Lung microvascular endothelial cell (primary cell): ENCODE measurements at places on chromosomes 13 and 19. TPM values are rescaled to one million over a fixed set of nuclear protein-coding genes. Genes with fewer than 3 reads are reported as not detected.
A peak's percentile ranks its signal among the peaks of the same experiment; 100 is the strongest.

DNA sequence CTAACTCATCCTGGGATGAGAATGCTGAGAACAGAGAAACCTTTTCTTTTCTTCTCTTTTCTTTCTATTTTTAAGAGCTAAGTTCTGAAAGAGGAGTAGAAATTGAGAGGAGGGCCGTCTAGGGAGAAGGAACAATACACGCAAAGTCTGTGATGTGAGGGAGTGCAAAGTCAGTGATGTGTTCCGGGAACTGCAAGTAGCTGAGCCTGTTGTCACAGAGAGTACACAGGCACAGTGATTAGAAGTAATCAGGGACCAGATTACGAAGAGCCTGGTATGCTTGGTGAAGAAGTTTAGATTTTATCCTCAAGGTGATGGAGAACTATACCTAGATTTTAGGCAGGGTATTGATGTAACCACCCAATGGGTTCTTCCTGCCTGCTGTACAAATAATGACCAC lies 32.0 kb upstream of the CXCL17 start:
- DNase-seq = no peak

GRCh38 chr19:47434088-47434487 lies 14.8 kb upstream of the MEIS3 start:
- no peak for DNase-seq

DNA sequence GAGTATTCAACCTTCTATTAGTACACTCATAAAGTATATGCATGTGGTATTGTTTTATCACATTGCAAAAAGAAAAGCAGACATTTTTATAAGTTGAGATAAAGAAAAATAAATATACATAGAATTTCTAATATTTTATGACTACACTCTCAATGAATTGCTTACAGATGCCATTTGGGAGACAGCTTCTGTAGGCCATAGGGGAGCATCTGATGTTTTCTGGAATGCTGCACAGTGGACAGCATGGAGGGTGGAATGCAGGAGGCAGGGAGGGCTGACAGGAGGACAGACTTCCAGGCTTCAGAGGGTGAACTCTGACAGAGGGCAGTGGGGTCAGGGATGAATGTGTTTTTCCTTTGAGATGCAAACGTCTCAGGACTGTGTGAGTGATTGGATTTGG lies 45.8 kb downstream of the MIPEP start:
- DNase-seq = no peak

DNA sequence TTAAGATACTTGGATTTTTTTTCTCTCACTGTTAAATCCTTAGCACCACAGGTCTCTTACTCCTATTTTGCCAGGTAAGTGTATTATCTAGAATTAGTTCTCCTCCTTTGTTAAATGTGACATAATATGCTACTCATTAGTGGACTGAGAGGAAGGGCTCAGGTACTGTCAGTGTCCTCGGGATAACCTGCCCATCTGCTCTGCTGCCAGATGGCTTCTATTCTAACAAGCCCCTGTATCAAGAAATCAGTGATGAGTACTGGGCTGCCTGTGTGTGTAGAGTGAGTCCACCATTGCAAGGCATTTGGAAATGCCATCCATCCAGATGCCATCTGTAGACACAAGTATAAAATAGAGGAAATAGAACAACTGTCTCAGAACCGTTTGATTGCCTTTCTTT lies 209.6 kb downstream of the ATP8A2 start:
- no peak for DNase-seq

DNA sequence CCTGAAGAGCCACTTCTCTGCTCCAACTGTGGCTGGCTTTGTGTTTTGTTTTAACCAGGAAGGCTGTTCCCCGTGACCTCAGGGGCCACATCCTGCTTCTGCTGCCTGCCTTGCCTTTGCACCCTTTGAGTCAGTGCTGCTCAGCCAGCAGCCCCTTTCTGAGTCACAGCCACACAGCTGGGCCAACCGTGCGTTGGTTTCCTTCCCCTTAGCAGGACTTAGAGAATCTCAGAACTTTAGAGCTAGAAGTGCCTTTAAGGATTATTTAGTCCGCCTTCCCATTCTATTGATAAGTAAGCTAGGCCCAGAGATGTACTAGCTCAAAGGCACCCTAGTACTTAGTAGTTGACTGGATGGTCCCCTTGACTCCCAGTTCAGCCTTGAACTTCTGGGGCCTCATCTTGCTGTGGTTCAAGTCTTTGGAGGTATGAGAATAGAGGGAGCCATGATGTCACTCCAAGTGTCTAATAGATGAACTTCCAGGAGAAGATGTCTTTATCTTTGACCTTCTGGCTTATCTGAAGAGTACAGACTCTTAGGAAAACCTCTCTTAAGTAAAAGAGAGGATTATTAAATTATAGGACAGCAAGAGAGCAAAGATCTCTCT lies 8.0 kb downstream of the RGCC start:
- DNase-seq = peak; percentile 98

GRCh38 chr13:94902722-94903407 lies 190.5 kb upstream of the SOX21 start:
- DNase-seq = no peak

GRCh38 chr13:114328595-114328994 lies 14.3 kb downstream of the CHAMP1 start:
- no peak for DNase-seq

- no peak for DNase-seq
Observed at GRCh38 chr13:112723771-112724170, 33.9 kb downstream of the ATP11A start.

GRCh38 chr13:42021851-42022250 lies 26.6 kb upstream of the DGKH start:
- DNase-seq = no peak

GRCh38 chr13:33996636-33997035 lies 178.7 kb downstream of the RFC3 start:
- DNase-seq = no peak

GRCh38 chr19:18057557-18057956 lies 29.2 kb downstream of the IL12RB1 start:
- peak; percentile 28 for DNase-seq

DNA sequence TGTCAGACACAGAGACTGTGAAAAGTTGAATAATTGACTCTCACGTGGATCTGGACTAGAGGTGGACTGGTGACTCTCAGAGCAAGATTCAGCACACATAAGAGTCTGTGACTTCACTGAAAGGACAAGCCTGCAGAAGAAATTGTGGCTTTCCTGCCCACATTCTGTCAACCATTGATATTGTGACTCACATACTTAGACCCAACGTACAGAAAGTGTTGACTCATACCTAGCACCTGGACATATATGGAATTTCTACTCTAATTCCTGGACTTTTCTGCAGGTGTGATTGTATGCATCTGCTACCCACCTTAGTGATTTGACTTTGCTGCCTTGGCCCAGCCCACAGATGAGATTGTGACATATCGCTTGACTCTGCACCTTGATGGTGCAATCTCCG lies 15.6 kb upstream of the ZNF730 start:
- DNase-seq = no peak

SIGLEC6 gene
- total RNA-seq = not detected in 2 replicates

KLF2 gene
- 2.6 and 10.1 TPM in 2 replicates for total RNA-seq

CYP4F22 gene
- total RNA-seq = not detected in 2 replicates
